Endothelial cell of umbilical vein (primary cell): ENCODE measurements at places on chromosomes 2 and 18.
A peak's percentile ranks its signal among the peaks of the same experiment; 100 is the strongest.

GRCh38 chr18:48762836-48763718 lies 187.7 kb downstream of the SMAD7 start:
- no peak for DNase-seq

DNA sequence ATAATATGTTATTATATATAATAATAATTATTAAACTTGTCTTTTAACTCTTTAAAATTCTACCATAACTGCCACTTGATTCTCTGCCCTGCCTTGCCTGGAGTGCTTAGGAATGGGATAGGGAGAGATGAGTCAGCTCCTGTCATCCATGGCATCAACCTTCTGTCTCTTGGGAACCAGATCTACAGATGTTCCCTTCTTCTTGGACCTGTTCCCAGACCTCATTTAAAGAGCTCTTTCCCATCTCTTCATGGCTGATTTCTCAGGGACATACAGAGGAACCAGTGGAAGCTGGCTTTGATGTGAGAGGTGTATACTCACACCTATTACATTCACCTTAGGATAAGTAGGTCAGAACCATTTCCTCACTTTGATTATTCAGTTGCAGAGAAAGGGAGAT lies 155.3 kb upstream of the MYO3B start:
- DNase-seq, result no peak

- DNase-seq, result no peak
Measured at GRCh38 chr2:124884315-124884714, 859.2 kb downstream of the CNTNAP5 start.

- DNase-seq, result no peak
Measured at GRCh38 chr2:38682008-38682575, 16.2 kb downstream of the GALM start.

DNA sequence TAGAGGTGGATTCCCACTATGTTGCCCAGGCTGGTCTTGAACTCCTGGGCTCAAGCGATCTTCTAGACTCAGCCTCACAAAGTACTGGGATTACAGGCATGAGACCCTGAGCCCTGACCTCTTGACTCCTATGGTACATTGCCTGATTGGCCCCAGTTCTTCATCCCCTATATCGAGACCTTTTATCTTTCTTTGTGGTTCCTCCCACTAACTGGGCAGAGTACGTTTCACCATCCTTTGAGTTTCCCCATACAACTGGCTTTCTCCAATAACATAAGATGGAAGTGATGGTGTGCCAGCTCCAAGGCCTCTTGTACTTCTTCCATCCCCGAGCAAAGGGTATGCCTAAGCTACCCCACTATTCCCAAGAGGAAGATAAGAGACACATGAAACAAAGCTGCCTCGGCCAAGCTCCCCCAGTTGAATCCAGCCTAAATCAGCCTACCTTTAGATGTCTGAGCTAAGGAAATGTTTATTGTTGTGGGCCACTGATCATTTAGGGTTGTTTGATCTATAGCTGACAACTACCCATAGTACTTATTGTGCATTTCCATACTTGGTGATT lies 8.3 kb upstream of the TMEM247 start:
- DNase-seq, result no peak

DNA sequence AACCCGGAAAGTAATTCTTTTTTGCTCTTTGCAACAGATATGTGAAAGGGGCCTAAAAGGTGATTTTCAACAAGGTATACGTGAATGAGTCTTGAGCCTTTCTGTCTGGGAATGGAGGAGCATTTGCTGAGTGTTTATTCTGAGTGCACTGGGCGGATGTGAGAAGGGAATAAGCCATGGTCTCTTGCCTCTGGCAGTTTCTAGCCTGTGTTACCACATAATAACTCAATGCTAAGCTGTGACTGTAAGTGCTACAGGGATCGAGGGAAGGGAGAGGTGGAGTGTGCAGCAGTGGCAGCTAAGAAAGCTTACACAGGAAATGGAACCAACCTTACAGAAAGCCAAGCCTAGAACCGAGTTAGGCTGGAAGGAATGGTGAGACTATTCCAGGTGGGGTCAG lies 444.3 kb downstream of the SLC4A3 start:
- DNase-seq, result no peak

DNA sequence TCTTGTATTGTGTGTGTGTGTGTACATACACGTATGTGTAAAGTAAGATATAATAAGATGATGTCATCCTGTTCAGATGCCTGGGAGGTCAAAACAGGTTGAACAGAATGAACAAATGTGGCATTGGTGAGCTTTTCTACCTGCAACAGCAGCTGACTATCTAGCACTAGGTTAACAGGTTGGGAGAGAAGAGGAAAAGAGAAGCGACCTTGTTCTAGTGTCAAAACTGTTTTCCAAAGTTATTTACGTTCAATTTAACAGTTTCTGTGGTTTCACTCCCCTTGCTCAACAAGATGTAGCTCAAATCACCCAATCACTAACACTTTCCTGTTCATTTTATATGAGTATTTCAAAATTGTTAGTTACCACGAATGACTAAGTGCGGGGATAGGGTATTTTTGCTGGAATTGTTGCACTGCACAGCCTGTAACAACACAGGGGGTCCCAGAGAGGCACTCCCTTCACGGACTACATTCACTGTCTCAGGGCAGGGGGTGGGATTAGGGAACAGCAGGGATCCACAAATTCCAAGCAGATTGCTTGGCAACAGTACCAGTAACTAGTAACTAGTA lies 67.5 kb upstream of the DTNB start:
- no peak for DNase-seq

- DNase-seq, result peak; percentile 90
Measured at GRCh38 chr2:36549165-36549574, 48.8 kb downstream of the FEZ2 start.

GRCh38 chr2:158487419-158487818 lies 30.7 kb downstream of the PKP4 start:
- DNase-seq, result peak; percentile 56

GRCh38 chr18:6625481-6625880 lies 104.0 kb upstream of the ARHGAP28 start:
- DNase-seq, result no peak

GRCh38 chr2:7338961-7339360 lies 421.7 kb downstream of the RNF144A start:
- DNase-seq, result no peak

DNA sequence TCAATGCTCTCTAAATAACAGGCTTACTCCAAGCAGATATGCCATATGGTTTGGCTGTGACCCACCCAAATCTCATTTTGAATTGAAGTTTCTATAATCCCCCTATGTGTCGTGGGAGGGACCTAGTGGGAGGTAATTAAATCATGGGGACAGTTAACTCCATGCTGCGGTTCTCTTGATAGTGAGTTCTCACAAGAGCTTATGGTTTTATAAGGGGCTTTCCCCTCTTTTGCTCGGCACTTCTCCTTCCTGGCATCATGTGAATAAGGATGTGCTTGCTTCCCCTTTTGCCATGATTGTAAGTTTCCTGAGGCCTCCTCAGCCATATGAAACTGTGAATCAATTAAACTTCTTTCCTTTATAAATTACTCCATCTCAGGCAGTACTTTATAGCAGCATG lies 302.7 kb upstream of the ZC3H15 start:
- no peak for DNase-seq
